Mucosa of gallbladder (tissue), 1 donor: ENCODE measurements at places on chromosomes 5 and 9. TPM values are rescaled to one million over a fixed set of nuclear protein-coding genes. Genes with fewer than 3 reads are reported as not detected.

Gene MEIKIN
- total RNA-seq: not detected

Gene GLRA1
- total RNA-seq: not detected

Gene LCN1
- total RNA-seq: not detected

Gene TMEM174
- total RNA-seq: not detected

GRCh38 chr5:151738125-151738848, 20.1 kb downstream of the ATOX1 start:
- DNase-seq: no peak

GRCh38 chr5:66415208-66415607, 181.0 kb upstream of the MAST4 start:
- no peak for DNase-seq

Gene ANKRD20A1
- total RNA-seq: 3.0 TPM

Gene SLC46A2
- total RNA-seq: 0.14 TPM

- no peak for DNase-seq
Observed at GRCh38 chr5:133333326-133334150, 278.8 kb downstream of the FSTL4 start.

DNA sequence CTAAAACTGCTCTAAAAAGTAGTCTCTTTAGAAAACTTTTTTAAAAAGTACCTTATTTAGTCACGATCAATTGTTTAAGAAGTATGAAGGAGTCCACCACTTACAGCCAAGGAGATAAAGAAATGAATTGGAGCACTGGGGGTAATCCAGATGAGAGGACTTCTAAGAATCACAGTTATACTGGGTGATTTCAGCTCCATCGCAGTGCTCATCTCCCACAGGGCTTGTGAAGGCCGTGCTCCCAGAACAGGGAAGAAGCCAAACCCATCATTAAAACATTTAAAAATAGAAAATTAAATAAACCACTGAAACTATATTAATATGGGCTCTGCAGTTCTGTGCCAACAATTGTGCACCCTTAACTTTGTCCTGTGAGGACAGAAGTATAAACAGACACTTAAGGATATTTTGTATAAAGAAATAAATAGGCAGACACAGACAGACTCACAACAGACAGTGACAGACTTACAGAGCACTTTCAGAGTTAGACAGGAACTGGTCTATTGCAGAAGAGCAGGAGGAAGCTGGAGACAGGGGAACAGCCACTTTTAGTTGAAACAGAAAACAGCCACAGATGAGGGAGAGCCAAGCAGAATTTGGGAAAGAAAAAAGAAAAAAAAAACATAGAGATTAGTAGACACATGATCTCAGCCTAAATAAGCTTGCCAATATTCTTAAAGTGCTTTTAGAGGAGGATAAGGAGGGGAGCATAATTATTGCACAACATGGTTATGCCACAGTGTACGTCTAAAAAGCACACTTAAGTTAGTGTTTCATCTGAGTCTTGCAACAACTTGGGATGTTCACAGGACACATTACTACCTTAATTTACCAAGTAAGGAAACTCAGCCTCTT, 81.8 kb downstream of the FBXO38 start:
- DNase-seq: no peak

Gene NPM1
- 666 TPM for total RNA-seq

DNA sequence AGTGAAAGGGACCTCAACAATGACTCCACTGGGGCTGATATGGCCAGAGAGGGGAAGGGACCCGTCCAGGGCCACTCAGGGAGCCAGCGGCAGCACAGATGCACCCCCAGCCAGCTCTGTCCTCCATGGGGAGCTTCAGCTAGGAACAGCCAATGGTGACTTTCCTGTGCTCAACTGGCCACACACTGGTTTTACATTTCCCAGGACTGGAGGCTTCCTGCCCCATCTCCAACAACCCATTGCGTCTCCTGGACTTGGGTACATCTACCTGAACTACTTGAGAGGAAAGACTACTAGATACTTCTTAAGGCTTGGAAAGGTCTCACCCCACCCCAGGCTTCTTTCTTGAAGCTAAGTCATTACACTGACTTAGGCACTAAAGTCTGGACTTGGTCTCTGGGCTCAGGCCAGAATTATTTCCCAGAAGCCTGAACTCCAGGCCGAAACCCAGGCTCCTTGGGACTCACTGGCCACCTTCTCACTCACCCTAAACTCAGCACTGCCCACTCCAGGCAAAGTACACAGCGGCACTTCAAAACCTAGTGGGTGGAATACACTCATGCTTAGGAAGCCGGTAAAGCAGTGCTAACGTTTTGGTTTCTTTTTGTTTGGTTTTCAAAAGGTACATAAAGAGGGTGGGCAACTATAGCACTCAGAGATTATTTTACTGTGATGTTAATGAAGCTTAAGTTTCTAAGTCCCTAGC, 1.5 kb downstream of the IGFBPL1 start:
- DNase-seq: no peak

- DNase-seq: no peak
Observed at GRCh38 chr5:173750538-173751265, 134.3 kb upstream of the BOD1 start.

DNA sequence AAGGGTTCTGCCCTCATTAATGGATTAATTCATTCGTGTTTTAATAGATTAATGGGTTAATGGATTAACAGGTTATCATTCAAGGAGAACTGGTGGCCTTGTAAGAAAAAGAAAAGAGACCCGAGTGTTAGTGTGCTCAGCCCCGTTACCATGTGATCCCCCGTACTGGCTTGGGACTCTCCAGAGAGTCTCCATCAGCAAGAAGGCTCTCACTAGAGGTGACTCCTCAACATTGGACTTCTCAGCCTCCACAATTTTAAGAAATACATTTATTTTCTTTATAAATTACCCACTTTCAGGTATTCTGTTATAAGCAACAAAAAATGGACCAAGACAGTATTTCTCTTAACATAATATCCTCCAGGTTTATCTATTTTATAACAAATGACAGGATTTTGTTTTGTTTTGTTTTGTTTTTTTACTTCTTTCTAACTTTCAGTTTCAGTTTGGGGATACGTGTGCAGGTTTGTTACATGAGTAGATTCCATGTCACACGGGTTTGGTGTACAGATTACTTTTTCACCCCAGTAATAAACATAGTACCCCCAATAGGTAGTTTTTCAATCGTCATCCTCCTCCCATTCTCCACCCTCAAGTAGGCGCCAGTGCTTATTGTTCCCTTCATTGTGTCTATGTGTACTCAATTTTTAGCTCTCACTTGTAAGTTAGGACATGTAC, 456.1 kb downstream of the DNAH5 start:
- DNase-seq: no peak

DNA sequence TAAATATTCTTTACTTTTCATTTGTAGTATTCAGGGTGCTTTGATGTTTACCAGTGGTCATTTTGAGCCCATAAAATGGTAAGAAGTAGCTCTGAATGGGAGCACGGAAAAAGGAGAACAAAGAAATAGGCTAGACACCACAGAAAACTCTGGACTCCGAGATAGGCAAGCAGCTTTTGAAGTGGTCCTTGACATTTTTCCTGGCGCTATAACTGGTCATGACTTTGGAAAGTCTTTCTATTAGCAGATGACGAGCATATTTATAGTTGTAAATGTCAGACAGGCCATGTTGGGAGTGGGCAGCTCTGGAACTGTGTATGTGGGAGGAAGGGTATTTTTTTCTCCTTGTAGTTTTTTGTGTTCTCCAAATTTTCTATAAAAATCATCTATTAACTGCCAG, 126.1 kb upstream of the POC5 start:
- DNase-seq: no peak

Gene SYK
- total RNA-seq: 42.9 TPM

Gene VLDLR
- 23.8 TPM for total RNA-seq

Gene ERP44
- total RNA-seq: 26.3 TPM

Gene CLTA
- total RNA-seq: 185 TPM

DNA sequence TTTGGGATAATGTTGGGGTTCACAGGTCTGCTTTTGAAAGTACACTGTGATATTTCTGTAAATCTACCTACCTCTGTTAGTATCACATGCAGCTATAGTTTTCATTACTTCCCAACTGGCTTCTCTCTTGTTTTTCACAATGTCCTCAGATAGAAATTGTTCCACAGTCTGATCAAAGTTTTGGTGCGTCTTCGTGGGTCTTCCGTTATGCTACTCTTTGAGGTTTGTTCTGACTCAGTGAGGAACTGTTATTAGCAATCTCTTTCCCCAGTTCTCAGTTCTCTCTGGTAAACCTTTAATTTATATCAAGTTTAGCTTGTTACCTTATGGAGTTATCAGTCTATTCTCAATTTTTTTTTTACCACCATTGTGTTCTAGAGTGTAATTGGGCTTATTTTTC, 2061.2 kb upstream of the CDH9 start:
- DNase-seq: no peak

GRCh38 chr5:178940569-178941360, at the start of gene ZNF454:
TSS of gene ZNF454 (plus strand) at chr5:178941198. CDS start at chr5:178942792, 1,594 bp downstream.
- peak; percentile 95 for DNase-seq
